SW 1271 (cell line): ENCODE measurements at places on chromosomes 7 and 10.
A peak's percentile ranks its signal among the peaks of the same experiment; 100 is the strongest.

GRCh38 chr7:83014546-83014945 is 148.1 kb downstream of the PCLO start:
- DNase-seq: no peak

- DNase-seq: no peak
These were observed 200.9 kb downstream of the TEX36 start for GRCh38 chr10:125482108-125482507.

GRCh38 chr10:126179637-126180036 is 208.6 kb downstream of the ADAM12 start:
- DNase-seq: no peak

DNA sequence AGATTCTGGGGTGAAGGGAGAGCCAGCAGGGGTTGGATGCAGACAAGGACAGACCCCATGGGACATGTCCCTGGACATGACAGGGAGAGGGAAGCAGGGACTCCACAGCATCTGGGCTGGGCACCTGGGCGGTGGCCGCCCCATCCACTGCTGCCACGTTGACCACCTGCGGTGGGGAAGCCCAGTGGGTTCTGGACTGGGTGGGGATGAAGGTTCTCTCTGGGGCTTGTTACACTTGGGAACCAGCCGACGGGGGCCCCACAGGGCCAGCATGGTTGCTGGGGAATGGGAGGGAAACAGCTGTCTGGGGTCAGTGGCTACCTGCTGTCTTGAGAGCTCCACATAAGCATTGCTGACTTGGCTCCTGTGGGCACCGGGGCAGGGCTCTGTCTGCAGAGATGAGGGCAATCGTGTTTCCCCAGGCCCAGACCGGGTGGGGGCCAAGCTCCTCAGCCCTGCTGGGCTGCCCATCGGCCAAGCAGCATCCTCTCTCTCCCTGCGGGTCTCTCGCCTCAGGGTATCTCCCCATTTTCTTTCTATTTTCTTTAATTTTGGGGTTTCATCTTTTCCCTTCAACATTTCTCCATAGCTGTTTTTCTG is 443.6 kb upstream of the PFKP start:
- no peak for DNase-seq

DNA sequence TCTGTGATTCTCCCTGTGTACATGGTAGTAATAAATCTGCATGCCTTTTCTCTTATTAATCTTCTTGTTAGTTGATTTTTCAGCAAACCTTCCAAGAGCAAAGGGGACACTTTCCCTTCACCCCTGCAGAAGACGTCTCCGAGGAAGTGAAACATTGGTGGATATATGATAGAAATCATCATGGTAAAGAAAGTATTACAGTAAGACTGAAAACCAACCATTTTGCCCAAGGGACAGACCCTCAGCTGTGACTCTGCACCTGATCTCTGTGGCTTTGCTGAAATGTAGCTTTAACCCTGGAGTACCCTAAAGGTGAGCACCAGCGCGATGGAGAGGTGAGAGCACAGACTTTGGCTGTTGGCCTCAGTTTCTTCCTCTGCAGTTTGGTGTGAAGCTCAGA is 32.8 kb upstream of the MYO3A start:
- DNase-seq: no peak

GRCh38 chr7:33986951-33987947 is 81.9 kb downstream of the BMPER start:
- peak; percentile 99 for DNase-seq

DNA sequence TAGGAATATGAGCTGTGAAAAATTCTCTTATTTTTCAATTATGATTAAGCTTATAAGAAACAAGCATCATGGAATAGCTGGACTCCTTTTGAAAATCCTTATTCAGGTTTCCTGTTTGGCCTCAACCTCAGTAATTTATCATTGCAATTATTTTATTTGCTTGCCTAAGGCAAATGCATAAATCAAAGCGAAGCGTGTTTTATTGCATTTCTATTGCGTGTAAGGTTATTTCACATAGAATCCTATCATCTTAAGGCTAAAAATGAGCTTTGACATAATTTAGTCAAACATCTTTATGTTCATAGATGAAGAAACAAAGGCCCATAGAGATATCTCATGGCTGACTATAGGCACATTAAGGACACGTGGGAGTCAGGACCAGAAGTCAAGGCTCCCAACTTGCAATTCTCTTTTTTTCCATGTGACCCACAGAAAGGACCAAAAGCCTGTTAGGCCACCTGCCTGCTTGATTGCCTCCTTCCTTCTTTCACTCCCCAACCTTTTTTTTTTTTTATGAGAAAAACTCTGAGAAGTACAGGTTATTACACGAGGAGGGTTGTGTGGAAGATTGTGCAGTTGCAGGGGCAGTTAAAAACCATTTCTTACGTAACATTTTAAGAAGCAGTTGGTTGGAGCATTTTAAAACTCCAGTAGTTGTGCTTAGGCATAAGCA is 261.0 kb downstream of the HDAC9 start:
- no peak for DNase-seq

- no peak for DNase-seq
These were observed 38.4 kb downstream of the PLPP4 start for GRCh38 chr10:120495226-120496009.

GRCh38 chr10:103281753-103282152 is 4.8 kb downstream of the INA start:
- no peak for DNase-seq

DNA sequence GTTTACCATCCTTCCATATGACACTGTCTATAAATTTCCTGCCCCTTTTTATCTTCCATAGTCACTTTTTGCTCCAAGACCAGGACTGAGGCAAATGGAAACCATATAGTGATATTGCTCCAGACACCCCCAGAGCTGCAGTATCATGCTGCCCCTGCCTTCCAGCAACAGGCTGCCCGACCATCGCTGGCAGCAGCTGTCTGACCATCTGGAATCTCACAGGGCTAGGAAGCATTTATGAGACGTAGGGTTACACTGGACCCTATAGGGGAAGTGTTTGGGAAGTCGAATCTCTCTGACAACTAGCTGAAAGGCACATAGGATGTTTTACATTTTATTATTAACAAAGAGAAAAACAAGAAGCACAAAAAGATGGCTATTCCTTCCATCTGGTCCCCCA is 19.4 kb downstream of the ENO4 start:
- no peak for DNase-seq

DNA sequence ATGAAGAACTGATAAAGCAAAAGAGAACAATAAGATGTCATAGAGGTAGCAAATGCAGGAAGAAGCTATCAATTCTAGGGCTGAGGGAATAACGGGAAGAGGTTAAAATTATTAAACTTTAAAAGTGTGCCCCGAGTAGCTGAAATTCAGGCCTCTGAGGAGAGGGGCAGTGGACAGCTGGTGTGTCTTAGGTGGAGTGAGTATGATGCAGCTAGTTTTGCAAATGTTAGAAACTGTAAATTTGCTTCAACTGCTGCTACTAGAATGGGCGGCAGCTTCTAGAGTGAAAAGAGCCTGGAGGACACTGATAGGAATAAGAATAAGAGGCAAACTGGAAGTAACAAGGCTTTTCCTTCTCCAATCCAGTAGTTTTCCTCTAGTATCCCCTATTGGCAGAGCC is 87.3 kb downstream of the SDHAF3 start:
- DNase-seq: no peak

GRCh38 chr7:114309729-114310128 is 104.9 kb upstream of the FOXP2 start:
- DNase-seq: no peak

GRCh38 chr10:8416760-8417159 is 362.3 kb downstream of the GATA3 start:
- DNase-seq: no peak

- no peak for DNase-seq
These were observed 43.5 kb downstream of the TMEM270 start for GRCh38 chr7:73904219-73905137.
